ENCODE measurements at places on chromosomes 13 and 19.

GRCh38 chr19:1882089-1882785 lies 3.1 kb downstream of the ABHD17A start:
- DNase-seq = no peak

GRCh38 chr13:67635754-67636153 lies 405.6 kb upstream of the PCDH9 start:
- no peak for DNase-seq

DNA sequence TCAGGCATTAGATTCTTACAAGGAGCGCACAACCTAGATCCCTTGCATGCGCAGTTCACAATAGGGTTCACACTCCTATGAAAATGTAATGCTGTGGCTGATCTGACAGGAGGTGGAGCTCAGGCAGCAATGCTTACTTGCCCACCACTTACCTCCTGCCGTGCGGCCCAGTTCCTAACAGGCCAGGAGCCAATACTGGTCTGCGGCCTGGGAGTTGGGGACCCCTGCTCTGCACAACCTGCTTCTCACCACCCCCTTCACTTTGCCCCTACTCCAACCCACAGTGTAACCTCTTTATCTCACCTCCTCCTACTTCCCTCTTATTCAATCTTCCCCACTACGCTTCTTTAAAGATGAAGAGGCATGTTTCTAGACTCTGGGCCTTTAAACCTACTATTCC lies 240.2 kb downstream of the RGCC start:
- no peak for DNase-seq

- DNase-seq = no peak
Measured at GRCh38 chr13:53137779-53138178, 109.2 kb downstream of the OLFM4 start.

GRCh38 chr19:27779954-27780353 lies 1433.0 kb downstream of the UQCRFS1 start:
- no peak for DNase-seq

GRCh38 chr19:12098040-12098439 lies 33.5 kb downstream of the ZNF844 start:
- DNase-seq = no peak

DNA sequence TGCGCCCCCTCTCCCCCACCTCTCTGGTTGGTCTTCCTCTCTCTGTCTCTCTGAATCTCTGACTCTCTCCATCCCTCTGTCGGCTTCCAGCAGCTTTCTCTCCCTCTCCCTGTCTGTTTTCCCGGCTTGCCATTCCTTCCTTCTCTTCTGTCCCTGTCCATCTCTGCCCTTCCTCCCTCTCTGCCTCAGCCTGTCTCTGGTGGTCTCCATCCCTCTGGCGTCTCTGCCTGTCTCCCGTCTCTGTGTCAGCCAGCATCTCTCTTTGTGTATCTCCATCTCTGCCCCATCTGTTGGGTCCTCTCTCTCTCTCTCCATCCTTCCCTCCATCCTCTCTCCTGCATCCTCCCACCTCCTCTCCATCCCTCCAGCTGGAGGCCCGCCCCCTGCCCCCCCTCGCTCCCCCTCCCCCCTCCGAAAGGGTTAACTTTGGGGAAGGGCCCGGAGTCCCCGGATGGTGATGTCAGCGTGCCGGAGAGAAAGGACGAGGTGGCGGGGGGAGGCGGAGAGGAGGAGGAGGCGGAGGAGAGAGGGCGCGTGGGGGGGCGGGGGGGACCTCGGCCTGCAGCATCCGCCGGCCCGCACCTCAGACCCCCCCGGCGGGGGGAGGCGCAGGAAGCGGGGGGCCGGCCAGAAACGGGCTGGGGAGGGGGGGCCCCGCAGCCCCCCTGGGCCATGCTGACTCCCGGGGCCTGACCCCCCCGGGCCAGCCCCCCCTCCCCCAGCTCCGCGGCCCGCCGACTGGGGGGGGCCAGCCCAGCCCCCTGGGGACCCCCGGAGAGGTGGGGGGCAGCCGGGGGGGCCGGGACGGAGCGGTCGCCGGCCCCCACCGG lies at the start of gene BRSK1:
TSS of gene BRSK1 (plus strand) at position 450 of the 830 bp plus-strand sequence. CDS start 446 bp downstream, outside the sequence.
- peak; percentile 82 for DNase-seq

- no peak for DNase-seq
Measured at GRCh38 chr19:37997911-37998344, 90.9 kb downstream of the SIPA1L3 start.

DNA sequence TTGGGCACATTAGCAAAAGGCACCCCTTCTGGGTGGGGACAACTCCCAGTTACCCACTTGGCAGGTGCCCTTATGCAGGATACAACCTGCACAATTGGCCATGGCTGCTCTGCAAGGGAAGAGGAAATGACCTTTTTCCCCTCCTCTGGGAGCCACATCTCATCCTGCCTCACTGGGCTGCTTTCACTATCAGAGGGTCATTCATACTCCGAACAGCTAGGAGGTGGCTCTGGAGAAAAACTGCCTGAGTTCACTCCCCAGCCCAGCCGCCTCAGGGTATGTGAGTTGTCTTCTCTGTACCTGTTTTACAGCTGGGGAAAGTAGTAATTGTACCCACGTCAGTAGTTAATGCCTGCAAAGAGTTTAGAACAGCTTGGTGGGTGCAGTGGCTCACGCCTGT lies 7.1 kb upstream of the ACTN4 start:
- DNase-seq = no peak

- DNase-seq = peak; percentile 77
Measured at GRCh38 chr13:94427313-94427953, 52.0 kb downstream of the DCT start.

DNA sequence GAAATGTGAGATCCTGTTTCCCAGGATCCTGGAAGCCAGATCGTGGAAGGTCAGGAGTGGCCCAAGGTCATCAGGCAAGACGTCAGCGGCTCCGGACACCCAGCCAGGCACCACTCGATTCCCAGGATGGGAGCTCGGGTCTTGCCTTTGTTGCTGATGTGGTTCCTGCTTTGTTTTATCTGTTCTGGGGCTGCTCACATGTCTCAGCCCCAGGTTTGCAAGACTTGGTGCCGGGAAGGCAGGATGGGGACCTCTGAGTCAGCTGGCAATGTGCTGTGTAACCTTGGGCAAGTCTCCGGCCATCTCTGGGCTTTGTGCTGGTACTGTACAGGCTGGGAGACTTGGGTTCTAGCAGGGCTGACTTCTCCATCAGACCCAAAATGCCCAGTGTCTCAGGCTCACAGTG lies 1.4 kb upstream of the FCHO1 start:
- DNase-seq = no peak

DNA sequence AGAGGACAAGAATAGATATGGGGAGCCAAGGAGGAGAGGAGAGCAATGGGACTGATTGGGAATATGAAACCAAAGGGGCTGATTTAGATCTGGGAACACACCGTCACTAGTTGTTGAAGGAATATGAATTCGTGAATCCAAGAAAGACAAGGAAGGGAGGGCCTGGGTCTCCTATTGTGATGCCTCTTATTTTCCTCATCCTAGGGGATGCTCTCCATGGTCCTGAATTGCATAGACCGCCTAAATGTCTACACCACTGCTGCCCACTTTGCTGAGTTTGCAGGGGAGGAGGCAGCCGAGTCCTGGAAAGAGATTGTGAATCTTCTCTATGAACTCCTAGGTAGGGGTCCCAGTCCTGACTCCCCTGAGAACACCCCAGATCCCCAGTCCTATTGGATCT lies 21.5 kb downstream of the RYR1 start:
- DNase-seq = no peak

DNA sequence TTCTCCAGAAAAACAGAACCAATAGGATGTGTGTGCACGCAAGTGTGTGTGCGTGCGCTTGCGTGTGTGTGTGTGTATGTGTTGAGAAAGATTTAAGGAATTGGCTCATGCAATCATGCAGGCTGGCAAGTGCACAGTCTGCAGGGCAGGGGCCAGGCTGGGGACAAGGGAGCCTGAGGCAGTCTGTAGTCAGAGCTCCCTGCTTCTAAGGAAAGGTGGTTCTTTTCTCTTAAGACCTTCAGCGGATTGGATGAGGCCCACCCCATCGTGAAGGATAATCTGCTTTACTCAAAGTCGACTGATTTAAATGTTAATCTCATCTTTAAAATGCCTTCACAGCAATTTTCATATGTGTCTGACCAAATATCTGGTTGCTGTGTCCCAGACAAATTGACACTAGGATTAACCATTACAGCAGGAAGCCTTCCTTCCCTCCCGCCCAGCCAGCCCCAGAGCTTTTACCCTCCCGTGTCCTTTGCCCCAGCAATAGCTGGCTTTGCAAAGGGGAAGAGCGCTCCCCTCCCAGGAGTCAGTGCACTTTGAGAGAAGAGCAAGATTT lies 15.0 kb upstream of the NAXD start:
- DNase-seq = no peak

DNA sequence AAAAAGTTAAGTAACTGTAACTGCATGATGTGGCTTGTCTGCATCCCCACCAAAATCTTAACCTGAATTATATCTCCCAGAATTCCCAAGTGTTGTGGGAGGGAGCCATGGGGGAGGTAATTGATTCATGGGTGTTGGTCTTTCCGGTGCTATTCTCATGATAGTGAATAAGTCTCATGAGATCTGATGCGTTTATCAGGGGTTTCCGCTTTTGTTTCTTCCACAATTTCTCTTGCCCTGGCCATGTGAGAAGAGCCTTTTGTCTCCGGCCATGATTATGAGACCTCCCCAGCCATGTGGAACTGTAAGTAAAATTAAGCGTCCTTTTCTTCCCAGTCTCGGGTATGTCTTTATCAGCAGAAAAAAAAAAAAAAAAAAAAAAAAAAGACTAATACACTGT lies 385.8 kb downstream of the SLITRK1 start:
- no peak for DNase-seq

DNA sequence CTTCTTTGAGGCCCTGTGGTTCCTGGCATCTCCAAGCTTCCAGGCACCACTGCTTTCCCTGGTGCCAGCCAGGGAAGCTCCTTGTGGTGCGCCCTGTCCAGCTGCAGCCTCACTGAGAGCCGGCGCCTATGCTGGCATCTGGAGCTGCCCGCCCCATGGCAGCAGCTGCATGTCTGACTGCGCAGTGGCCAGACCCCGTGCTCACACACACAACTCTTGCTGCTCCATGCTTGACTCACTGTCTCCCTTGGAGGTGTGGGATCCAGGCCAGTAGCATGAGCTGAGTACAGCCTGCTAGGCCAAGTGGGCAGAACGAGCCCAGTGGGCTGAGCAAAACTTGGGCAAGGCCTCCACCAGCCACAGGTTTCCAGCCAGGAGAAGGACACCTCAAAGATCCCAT lies 11.5 kb upstream of the SUPT20H start:
- no peak for DNase-seq

- DNase-seq = no peak
Measured at GRCh38 chr19:48487544-48487943, 18.4 kb downstream of the CYTH2 start.

- DNase-seq = no peak
Measured at GRCh38 chr13:26325876-26326275, 71.9 kb downstream of the CDK8 start.

GRCh38 chr13:91740756-91741155 lies 342.3 kb downstream of the GPC5 start:
- DNase-seq = no peak

GRCh38 chr13:29418026-29418425 lies 177.5 kb downstream of the SLC7A1 start:
- DNase-seq = no peak

DNA sequence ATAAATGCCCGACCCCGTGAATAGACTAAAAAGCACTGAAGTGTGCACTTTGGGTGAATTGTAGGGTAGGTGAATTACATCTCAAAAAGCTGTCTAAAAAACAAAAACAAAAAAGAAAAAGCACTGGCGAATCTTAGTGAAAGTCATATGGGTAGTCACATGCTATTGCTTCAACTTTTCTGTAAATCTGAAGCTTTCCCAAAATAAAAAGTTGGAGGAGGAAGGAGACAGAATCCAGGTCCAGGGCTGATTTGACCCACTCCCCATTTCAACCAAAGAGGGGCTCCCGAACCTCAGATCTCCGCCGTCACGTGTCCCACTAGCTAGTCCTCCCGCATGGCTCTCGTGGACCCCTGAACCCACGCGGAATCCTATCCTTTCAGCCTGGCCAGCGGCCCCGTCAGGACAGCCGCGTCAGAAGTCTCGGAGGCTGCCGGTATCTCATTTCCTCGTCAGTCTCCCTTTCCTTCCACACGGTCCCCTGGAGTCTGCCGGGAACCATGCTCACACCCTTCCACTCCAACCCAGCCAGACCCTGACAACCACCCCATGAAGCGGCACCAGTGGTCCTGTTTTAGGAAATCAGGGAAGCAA lies 6.1 kb downstream of the PPP1R12C start:
- DNase-seq = no peak

DNA sequence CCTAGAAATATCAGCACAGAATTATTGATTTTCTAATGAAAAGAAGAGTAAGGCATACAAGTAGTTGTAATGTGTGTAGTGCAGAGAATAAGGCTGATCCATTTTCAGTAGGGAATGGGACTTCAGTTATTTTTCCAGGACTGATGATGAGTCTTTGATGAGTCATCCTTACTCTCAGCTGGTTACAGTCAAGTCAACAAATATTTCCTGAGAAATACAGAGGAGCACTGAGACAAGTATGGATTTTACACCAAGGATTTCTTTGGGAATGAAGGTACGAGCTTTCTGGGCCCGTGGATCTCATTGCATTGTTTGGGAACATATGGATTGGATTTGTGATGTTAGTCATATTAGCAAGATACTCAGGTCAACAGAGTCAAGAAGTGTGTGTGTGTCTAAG lies 502.7 kb downstream of the FGF9 start:
- DNase-seq = no peak

DNA sequence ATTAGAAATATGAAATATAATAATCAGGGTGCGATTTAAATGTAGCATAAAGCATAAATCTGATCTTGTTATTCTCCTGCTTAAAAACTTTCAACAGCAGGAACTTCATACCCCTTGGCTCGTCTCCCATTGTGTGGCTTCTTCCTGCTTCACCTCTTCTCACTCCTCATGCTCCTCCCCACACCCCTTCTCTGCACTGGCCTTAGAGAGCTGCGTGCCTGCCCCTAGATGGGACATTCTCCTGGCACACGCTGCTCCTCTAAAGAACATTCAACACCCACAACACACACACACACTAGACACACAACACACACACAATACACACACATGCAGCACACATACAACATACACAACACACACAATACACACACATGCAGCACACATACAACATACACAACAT lies 104.6 kb upstream of the RAP2A start:
- no peak for DNase-seq

DNA sequence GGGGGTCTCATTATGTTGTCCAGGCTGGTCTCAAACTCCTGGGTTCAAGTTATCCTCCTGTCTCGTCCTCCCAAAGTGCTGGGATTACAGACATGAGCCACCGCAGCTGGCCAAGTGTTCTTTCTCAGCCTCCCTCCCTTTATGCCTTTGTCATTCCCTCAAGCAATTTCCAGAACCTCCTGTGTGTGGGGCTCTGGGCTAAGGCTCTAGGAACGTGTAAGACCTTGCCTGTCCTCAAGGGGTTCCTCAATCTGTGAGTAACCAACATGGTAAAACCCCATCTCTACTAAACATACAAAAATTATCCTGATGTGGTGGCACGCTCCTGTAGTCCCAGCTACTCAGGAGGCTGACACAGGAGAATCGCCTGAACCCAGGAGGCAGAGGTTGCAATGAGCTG lies 15.5 kb upstream of the SPACA4 start:
- DNase-seq = no peak

All from NCI-H2081 (cell line).